ENCODE measurements at places on chromosomes 1 and 21.

DNA sequence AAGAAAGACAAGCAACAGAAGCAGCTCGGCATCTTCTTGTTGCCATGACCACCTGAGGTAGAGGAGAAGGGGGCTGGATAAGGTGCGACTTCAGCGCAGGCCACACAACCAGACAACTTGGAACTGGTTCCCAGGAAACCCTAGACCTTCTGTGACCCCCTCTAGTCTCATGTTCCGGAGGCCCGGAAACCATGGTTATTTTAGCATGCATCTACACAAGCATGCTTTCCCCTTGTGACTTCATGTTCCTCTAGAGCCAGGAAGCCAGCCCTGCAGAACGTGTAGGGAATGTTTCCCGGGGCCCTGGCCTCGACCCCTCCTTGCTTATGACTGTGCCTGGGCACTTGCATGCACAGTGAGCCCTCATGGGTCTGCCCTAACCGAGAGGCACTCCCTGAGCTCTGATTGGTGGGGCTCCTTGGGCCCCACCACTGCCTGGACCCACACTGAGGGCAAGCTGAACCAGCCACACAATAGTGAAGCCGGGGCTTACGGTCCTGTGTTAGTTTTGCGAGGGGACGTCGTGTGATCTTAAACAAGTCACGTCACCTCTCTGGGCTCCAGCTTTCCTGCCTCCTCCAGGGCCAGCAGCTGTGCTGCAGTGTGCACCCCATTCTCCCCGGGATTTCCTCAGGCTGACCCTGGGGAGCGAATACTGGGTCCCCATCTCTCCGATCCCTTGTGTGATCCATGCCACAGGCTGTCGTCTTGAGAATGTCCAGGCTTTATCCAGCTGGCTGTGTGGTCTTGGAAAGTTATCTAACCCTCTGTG is 12.0 kb upstream of the MX2 start:
- DNase-seq = no peak

GRCh38 chr1:87084244-87084836 is 169.9 kb downstream of the HS2ST1 start:
- peak; percentile 2 for DNase-seq

DNA sequence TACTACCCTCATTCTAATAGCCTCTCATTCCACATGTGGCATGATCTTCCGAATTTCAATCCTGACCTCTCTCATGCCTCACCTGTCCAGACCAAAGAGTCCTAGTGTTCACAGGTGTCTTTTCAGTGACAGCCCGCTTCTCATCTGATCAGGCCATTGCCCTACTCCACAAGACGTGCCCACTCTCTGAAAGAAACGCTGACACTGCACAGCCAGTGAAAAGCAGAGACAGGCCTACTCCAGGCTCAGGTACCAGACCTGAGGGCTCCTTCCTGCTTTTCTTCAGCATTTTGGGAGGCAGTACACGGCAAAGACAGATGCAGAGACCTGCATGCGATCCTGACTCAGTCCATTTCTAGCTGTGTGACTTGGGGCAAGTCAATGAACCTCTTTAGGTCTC is 43.0 kb downstream of the SUSD4 start:
- DNase-seq = no peak

DNA sequence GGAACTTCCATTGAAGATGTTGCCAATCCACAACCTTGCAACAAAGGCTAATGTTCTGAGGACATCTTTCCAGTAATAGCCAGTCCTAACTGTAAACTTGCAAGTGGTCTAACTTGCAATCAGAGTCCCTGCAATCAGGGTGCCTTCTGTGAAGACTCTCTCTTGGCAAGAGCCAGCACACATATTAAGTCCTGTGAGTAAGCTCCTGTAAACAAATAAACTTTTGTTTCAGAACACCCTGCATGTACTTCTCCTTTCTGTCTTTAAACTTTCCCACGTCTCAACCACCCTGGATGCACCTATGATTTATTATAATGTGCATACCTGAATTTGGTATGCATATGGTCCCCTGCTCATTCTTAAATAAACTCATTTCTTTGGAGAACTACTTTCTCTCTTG is 9.1 kb downstream of the GBP7 start:
- no peak for DNase-seq

DNA sequence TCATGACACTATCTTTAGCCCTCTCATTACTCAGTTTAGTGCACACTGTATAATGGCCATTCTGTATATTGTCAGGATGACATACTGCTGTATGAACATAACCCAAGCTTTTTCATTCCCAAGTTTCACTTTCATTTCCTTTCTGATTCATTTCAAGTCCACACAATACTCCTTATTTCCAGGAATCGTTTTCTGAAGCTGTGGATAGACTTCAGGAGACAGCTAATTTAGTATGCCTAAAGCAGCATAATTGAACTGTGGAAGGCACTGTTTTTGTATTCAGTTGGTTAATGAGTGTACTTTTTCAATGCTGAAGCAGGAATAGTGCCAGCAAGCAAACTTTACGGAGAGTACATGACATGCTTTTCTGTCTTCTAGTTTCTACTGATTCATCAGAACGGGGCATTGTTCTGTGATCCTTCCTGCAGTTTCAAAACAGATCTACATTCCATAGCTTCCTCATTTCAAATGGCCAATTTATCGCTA is 578.5 kb upstream of the ZP4 start:
- DNase-seq = no peak
